Stomach (tissue), 19 donors: ENCODE measurements at places on chromosomes 12 and 14. TPM values are rescaled to one million over a fixed set of nuclear protein-coding genes. Genes with fewer than 3 reads are reported as not detected.

The ADAMTS20 gene
- not detected for total RNA-seq

The LRTM2 gene
- not detected for total RNA-seq

The PPP2R5E gene
- 18.0 TPM for total RNA-seq

The MYH7 gene
- total RNA-seq = not detected

The ST8SIA1 gene
- total RNA-seq = 4.1 TPM

The JDP2 gene
- 145 TPM for total RNA-seq

The MGP gene
- total RNA-seq = 187 TPM

The XPOT gene
- 109 TPM for total RNA-seq

DNA sequence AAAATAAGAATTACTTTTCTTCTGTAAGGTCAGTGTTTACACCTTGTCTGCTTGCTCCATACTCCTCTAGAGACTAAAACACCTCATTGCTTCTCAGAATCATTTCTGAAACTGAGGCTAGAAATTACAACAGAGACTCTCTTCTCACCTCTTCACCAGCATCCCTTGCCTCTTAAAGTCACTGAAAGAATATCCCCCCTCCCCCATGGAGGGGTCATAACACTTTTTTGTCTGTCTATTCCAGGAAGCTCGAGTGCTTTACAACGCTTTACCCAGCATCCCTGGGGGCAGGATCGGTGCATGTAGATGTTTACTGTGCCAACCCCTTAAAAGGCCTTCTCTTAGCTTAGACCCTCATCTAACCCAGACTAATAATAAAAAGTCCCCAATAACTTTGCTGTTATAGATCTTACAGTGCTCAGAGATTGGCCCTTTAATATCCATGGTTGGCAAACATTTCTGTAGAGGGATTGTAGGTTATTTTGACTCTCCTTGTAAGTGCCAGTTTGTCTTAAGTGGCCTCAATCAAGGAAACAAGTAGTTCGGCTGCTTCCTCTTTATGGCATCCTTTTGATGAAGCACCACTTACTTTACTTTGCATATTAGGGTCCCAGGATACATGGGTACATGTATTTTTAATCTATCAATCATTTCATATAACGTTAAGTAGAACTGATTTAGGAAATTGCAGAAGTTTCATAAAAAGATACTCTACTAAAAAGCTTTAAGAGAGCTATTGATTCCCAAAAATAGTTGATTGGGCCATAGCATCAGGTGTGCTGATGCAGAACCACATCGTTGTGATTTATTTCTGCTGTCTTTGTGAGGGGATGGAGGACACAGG, 29.3 kb downstream of the PRKCH start:
- H3K27me3 ChIP-seq = no peaks in the 10 kb centered on the region
- no peak overlapping the region for H3K4me3 ChIP-seq
- no peak for DNase-seq
- no peaks in the 10 kb centered on the region for H3K36me3 ChIP-seq
- no peak overlapping the region for H3K27ac ChIP-seq

DNA sequence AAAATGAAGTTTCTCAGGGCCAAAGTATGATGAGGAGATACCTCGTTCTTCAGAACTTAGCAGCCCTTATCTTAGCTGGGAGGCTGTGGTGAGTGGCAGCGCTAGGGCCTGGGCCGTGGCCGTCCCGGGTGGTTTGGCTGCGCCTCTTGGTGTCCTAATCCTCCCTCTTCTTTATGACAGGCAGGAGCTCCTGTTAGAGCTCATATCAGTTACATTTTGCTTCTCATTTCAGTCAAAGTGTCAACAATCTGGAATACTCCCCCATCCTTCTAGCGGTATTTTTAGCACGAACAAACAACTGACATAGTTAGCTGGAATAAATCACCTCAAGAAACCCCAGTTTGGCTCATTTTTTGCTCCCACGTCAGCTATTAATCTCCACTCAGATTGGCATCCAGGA, 188.8 kb downstream of the TTC7B start:
- H3K4me1 ChIP-seq = no peaks in the 10 kb centered on the region
- no peaks in the 10 kb centered on the region for H3K36me3 ChIP-seq
- no peaks in the 10 kb centered on the region for H3K27me3 ChIP-seq
- H3K4me3 ChIP-seq = no peak overlapping the region

- H3K27me3 ChIP-seq = no peaks in the 10 kb centered on the region
- H3K4me1 ChIP-seq = no peaks in the 10 kb centered on the region
- DNase-seq = no peak
- H3K27ac ChIP-seq = no peak overlapping the region
- H3K36me3 ChIP-seq = no peaks in the 10 kb centered on the region
Observed at GRCh38 chr12:126493366-126494108, 1428.3 kb downstream of the AACS start.

- H3K27ac ChIP-seq = peak overlapping the region; percentile 6
- H3K27me3 ChIP-seq = no peaks in the 10 kb centered on the region
- DNase-seq = peak; percentile 81
- H3K4me3 ChIP-seq = no peak overlapping the region
- no peaks in the 10 kb centered on the region for H3K36me3 ChIP-seq
- peaks cover 47% of the 10 kb centered on the region for H3K4me1 ChIP-seq
Observed at GRCh38 chr12:26271889-26272492, 76.6 kb downstream of the SSPN start.

DNA sequence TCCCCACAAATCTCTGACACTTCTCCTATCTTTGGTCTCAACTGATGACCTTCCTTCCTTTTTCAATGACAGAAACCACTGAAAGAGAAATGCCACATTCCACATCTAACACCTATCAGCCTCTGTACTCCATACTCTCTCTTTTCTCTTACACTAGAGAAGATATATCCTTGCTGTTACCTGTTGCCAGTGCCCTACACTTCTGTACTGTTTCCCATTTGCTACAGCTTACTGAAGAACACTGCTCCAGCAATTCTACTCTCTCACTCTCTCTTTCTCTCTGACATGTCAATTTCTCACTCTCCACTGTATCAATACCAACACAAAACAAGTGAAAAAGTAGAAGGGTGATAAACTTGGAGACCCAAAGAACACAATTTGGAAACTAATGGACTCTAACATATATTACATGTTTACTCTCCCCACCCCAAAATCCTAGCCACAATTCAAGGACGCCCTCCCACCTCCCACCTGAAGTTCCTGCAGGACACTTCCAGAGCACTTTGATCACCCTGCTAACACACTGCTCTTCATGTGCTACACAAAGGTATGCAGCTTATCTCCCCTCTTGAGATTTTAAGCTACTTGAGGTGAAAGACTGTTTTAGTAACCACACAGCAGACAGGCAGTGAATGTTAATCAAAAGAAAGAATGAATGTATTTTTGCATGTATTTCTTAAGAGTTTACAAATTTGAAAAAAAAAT, 95.0 kb downstream of the MED13L start:
- no peaks in the 10 kb centered on the region for H3K36me3 ChIP-seq
- peaks cover 71% of the 10 kb centered on the region for H3K4me1 ChIP-seq
- H3K4me3 ChIP-seq = no peak overlapping the region
- DNase-seq = no peak

- H3K4me1 ChIP-seq = no peaks in the 10 kb centered on the region
- DNase-seq = no peak
- no peak overlapping the region for H3K4me3 ChIP-seq
Observed at GRCh38 chr12:120925740-120926563, 21.8 kb upstream of the SPPL3 start.

GRCh38 chr14:80714474-80714873, 227.1 kb downstream of the CEP128 start:
- no peaks in the 10 kb centered on the region for H3K27me3 ChIP-seq
- no peak for DNase-seq
- H3K36me3 ChIP-seq = no peaks in the 10 kb centered on the region

- H3K4me1 ChIP-seq = peaks cover 14% of the 10 kb centered on the region
- no peak overlapping the region for H3K27ac ChIP-seq
- H3K27me3 ChIP-seq = no peaks in the 10 kb centered on the region
- peaks cover 39% of the 10 kb centered on the region for H3K36me3 ChIP-seq
Observed at GRCh38 chr12:94297096-94297699, 148.8 kb downstream of the PLXNC1 start.

DNA sequence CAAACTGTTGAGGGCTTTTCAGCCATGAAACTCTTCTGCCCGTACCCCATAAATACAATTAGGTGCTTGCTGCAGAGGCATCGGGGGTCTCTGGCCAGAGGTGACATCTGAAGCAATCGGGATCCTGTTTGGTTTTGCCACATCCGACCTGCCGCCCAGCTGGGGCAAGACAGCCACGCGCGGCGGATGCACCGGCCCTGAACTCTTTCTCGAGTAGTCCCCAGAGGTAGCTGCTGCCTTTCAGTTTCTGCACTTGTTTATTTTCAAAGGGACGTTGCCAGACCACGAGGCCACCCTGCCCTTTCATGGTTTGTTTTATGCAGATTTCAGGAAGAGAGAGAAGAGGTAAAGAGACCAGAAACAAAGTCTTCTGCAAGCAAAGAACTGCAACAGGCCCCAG, 10.6 kb upstream of the MLXIP start:
- DNase-seq = peak; percentile 74
- peaks cover 51% of the 10 kb centered on the region for H3K4me1 ChIP-seq
- no peaks in the 10 kb centered on the region for H3K36me3 ChIP-seq

DNA sequence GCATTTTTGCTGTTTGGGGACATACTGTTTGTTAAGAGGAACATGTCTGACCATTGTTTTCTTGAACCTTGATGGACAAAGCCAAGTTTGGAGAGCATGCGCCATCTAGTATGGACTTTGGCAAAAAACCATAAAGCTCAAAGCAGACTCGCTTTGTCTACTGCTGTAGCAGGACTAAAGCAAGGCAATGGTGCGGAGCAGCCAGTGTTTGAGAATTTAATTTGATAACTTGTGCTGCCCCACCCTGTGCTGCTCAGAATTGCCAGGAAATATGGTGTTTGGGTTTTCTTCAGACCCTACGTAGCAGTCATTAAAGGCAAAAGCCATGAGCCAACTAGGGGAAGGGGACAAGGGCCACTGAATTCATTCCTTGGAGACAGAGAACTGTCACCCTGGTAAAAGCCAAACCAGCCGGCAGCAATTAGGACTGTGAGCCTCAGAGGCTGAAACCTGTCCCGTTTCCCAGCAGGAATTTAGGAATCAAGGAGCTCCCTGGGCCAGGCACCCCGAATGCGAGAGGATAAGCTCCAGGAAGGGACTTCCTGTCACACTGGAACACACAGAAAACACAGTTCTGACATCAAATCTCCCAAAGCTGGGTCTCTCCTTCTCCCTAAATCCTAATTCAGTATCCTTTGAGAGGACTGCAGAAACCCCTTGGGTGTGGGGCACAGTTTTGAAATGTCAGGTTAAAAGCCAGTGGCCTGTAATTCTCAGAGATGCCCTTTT, 1.1 kb downstream of the AVIL start:
- no peak overlapping the region for H3K4me3 ChIP-seq
- H3K4me1 ChIP-seq = peaks cover 15% of the 10 kb centered on the region
- no peak for DNase-seq
- H3K27ac ChIP-seq = peak overlapping the region; percentile 38

- peaks cover 24% of the 10 kb centered on the region for H3K27me3 ChIP-seq
- H3K4me1 ChIP-seq = peaks cover 55% of the 10 kb centered on the region
- H3K27ac ChIP-seq = peak overlapping the region; percentile 89
- peak overlapping the region; percentile 62 for H3K4me3 ChIP-seq
- H3K36me3 ChIP-seq = peaks cover 18% of the 10 kb centered on the region
Observed at GRCh38 chr12:93572712-93573551, 457 bp downstream of the SOCS2 start.

DNA sequence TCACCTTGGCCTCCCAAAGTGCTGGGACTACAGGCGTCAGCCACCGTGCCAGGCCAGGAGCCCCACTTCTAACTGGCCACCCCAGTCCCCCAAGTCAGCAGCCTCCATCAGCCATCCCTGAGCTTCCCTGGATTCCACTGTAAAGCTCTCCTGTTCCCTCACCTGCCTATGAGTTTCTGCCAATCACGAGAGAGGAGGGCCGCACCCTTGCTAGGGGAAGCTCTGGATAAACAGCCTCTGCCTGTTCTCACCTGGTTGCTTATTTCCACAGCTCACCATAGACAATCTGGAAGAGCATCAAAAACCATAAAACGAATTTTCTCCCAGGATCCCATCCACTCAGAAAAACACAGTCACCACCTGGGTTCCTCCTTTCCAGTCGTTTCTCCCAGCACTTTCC, 5.0 kb downstream of the CDCA4 start:
- no peaks in the 10 kb centered on the region for H3K27me3 ChIP-seq
- no peak overlapping the region for H3K27ac ChIP-seq
- H3K4me1 ChIP-seq = peaks cover 14% of the 10 kb centered on the region
- DNase-seq = no peak

DNA sequence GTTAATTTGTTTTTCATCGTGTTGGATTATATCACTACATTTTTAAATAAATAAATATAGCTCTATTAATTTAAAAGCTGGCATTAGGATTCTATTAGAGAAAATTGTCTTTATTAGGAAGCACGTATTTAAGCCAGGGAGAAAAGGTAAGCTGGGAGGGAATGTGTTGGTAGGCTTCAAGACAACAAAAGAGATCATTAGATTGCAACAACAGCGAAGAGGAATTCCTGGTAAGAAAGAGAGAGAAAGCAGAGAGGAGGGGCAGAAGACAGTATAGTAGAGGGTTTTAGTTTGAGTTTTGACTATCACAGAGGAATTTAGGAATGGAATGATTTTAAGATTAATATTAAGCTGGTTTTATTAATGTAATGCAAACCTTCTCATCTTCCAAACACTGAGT, 613.6 kb upstream of the USP15 start:
- H3K4me1 ChIP-seq = no peaks in the 10 kb centered on the region
- no peak for DNase-seq
- no peak overlapping the region for H3K4me3 ChIP-seq

- no peak overlapping the region for H3K4me3 ChIP-seq
- H3K36me3 ChIP-seq = peaks cover 15% of the 10 kb centered on the region
- peak; percentile 72 for DNase-seq
- H3K27ac ChIP-seq = no peak overlapping the region
- no peaks in the 10 kb centered on the region for H3K4me1 ChIP-seq
- no peaks in the 10 kb centered on the region for H3K27me3 ChIP-seq
Observed at GRCh38 chr12:98671459-98671858, 26.4 kb downstream of the APAF1 start.

GRCh38 chr12:88802096-88802706, 221.9 kb upstream of the KITLG start:
- H3K36me3 ChIP-seq = no peaks in the 10 kb centered on the region
- no peak for DNase-seq
- H3K27me3 ChIP-seq = no peaks in the 10 kb centered on the region
- no peak overlapping the region for H3K27ac ChIP-seq
- H3K4me1 ChIP-seq = no peaks in the 10 kb centered on the region
